ENCODE measurements at places on chromosomes 2 and 18.

GRCh38 chr2:37343537-37344434 lies 644 bp upstream of the QPCT start:
- DNase-seq: no peak

DNA sequence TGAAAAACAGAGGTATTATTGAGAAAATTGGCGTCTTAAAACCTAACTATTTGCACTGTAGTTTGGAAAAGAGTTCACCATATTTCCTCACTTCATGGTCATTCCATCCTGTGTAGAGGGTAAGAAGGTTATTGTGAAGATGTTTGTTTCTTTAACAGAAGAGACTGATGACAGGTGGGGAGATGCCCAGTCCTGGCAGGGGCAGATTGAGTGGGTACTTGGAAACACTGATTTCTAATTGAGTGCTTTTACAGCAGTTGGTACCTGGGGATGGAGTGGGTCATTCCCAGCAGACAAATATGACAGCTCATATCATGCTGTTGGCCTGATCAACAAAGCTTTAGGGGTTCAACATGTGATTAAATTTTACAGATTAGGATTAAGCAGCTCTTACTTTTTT lies 67.5 kb downstream of the MYOM1 start:
- no peak for DNase-seq

DNA sequence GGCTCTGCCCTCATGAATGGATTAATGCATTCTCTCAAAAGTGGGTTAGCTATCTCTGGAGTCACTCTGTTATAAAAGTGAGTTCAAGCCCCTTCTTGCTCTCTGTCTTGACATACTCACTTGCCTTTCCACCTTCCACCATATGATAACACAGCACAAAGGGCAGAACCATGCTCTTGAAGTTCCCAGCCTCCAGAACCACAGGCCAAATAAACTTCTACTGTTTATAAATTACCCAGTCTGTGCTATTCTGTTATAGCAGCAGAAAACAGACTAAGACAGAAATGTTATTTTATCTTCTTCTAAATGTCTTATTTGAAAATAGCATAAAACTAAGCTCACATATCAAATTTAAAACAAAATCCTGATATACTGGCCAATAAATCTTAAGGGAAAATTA lies 15.0 kb downstream of the RAB1A start:
- DNase-seq: no peak

- no peak for DNase-seq
These were observed 80.8 kb downstream of the NAT8 start for GRCh38 chr2:73561422-73561821.

DNA sequence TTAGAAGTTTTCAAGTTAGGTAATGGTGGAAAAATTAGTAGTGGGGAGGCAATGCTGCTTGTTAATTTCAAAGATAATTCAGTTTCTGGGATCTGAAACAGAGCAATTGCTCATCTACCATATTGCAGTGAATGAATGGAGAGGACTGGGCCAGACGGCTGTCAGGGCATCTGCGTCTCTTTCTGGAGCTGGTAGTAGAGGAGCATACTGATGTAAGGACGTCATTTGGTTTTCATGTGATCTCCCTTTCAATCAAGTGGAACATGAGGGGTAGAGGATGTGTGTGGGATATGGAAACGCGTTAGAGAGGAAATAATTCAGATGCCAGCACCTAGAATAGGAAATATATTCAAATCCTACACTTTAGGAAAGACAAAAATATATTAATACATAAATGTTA lies 490.3 kb downstream of the ADCYAP1 start:
- no peak for DNase-seq

DNA sequence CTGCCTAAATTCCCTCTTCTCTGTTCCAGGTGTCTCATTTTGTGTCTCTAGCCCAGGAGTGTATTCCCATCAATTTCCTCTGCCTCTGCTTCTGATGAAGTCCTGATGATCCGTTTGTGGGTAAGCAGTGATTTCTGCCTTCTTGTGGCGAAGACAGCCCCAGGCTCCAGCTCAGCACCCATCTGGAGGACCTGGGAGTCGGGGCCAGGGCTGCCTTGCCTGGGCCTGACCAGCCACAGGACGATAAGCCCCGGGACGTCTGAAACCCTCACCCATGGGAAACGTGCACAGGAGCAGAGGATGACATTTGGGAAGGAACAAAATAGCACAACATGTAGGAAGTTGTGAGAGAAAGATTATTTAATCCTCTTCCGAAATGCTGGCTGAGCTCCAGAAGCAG lies 206.9 kb downstream of the FBXO15 start:
- no peak for DNase-seq

DNA sequence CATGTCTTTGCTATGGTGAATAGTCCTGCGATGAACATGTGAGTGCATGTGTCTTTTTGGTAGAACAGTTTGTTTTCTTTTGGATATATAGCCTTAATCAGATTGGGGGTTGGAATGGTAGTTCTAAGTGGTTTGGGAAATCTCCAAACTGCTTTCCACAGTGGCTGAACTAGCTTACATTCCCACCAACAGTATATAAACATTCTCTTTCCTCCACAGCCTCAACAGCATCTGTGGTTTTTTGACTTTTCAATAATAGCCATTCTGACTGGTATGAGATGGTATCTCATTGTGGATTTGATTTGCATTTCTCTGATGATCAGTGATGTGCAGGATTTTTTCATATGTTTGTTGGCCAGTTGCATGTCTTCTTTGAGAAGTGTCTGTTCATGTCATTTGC lies 112.2 kb upstream of the SESTD1 start:
- no peak for DNase-seq

DNA sequence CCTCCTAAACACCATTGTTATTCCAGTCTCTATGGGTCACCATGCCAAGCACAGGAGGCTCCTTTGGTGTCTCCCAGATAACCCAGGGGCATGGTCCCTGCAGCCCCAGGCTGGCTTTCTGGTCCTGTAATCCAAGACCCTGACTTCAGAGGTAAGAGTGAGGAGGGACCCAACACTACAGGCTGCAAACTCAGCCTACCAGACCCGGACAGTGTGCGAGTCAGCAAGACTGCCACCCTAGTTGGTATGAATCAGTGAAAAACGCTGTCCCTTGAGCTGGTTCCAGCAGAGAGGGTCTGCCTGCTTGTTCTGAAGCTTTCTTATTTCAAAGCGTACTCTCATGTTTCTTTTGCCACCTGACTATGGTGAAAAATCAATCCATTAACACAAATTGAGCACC lies 47.6 kb upstream of the ZFP36L2 start:
- no peak for DNase-seq

DNA sequence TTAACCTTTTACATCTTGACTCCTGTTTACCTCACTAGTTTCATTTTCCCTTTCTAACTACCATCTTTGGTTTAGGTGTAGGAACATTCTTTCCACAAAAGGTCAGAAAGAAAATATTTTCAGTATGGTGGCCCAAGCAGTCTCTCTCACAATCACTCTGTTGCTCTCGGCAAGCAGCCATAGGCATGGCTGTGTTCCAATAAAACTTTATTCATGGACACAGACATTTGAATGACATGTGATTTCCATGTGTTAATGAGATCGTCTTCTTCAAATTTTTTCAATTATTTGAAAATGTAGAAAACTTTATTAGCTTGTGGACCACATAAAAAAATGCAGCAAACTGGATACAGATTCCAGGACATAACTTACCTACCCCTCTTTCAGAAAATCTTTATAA lies 109.7 kb upstream of the CNTNAP5 start:
- DNase-seq: no peak

DNA sequence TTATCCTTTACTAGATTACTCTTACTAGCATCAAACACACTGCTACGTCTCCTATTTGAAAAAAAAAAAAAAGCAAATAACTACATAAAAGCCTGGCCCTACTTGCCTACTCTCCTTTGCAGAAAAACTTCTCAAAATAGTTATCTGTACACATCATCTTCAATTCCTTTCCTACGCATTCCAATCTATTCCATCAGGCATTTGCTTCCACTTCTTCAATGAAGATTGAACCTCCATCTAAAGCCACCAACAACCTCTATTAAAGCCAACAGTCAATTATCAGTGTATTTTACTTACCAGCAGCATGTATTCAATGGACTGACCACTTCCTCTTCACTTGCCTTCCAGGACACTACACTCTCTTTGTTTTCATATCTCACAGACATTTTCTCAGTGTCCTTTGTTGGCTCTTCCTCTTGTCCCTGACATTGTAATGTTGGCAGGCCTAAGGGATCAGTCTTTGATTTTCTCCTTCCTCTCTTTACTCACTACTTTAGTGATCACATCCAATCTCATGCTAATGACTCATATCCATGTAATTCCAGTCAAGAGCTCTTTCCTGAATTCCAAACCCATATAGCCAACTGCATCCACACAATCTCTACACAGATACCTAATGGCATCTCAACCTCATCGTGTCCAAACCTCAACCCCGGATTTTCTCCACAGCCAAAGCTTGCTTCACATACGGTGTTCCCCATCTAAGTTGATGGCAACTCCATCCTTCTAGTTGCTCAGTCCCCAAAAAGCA lies 131.3 kb downstream of the CCDC148 start:
- no peak for DNase-seq

DNA sequence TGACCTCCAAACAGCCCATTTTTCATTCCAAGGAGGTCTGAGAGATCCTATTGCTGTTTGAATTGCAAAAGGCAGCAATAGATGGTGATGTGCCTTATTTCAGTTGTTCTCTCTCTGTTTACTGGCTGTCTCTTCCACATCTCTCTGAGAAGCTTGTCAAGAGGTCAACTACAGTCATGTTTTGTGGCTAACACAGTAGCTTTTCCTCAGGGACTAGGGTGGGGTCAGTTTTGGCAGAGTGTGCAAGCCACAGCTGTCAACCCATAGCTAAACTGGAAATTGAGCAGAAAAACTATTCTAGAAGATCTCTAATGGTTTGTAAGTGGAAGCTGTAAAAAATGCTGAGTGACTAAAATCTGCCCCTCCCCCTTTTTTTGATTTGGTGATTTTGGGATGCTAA lies 67.1 kb downstream of the DIS3L2 start:
- DNase-seq: no peak

- DNase-seq: no peak
These were observed 13.5 kb upstream of the CALCRL start for GRCh38 chr2:187461294-187462261.

GRCh38 chr2:84792856-84793522 lies 87.9 kb downstream of the TRABD2A start:
- DNase-seq: no peak

DNA sequence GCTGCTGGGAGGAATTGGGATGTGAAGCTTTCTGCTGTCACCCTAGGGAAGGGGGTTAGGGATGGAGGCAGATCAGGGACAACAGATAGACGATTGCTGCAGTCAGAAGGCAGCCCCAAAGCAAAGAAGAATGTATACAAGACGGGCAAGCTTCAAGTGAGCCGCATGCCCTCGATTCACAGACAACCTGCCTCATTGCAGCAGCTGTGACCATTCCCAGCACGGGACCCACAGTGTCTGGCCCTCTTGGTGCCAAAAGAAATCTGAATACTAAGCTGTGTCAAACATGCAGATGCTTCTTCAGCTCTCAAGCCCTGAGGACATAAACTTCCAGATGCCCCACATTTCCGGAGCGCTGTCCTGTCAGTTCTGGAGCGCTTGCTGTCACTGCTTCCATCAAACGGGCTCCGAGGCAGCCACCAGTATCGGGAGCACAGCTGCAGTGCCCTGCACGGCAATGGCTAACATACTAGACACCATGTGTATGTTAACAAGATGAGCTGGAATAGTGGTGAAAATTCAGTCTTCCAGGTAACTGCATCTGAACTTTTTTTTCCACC lies 33.8 kb downstream of the PRELID3A start:
- DNase-seq: no peak

GRCh38 chr18:60090170-60090569 lies 190.4 kb downstream of the PMAIP1 start:
- no peak for DNase-seq

- DNase-seq: no peak
These were observed 105.8 kb upstream of the UGP2 start for GRCh38 chr2:63735931-63736330.

DNA sequence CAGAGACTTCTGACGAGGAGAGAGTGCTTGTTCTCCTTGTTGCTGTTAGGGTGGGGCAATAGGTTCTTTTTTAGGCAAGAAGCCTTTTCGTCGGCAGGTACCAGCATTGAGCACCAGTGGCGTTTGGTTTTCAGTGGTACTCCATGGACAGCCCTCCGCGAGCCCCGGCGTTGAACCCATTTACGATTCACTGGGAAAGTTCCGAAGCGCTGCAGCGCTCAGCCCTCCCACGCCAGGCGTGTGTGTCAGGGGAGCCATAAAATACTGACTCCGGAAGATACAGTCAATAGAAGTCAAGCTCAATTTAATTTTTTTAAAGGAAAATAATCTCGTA lies 494 bp upstream of the ROCK1 start:
- no peak for DNase-seq

DNA sequence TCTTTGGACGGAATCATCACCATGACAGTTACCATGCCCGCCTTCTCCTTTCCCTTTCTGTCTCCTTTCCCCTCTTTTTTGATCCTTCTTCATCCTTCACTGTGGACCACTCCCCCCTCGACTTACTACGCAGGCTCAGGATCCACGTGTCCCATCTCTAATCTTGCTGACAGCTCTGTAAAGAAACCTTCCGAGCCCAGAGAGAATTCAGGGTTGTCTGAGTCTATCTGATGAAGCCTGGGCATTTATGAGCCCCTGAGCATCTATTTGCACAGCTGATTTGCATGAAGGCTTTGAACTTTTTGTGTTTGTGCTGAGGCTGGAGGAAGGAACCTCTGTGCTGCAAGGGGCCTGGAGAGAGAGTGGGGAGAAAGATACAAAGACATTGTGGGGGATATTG lies 50.7 kb downstream of the CIB4 start:
- no peak for DNase-seq

GRCh38 chr2:240991378-240992263 lies 6.8 kb upstream of the SNED1 start:
- DNase-seq: no peak

- no peak for DNase-seq
These were observed 19.5 kb downstream of the NXPH2 start for GRCh38 chr2:138760676-138761075.

DNA sequence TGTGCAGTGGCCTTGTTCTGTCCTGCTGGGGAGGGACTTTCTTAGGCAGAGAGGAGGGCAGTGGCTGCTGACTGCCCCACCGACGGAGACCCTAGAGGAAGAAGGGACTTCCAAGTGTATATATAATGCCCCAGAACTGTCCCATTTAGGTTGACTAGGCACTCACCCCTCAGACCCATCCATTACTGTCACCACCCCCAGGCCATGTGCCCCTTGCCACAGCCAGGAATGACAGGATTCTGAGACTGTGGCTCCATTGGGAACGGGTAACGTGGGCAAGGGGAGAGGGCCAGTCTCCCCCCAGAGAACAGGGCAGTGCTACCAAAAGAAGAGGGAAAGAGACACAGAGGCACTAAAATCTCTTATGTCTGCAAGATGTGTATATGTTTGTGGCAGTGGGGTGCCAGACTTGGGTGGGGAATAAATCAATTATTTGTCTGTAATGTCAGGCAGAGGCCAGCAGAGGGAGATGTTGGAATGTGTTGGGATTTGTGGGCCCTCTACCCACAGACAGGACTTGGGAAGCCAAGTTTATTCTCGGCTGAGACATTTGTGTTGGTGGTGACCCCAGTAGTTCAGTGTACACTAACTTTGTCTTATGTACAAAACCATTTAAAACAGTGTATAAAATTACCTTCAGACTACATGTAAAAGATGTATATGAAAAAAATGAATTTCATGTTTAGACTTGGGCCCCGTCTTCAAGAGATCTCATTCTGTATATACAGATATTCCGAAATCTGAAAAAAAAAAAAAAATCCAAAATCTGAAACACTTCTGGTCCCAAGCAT lies 24.0 kb upstream of the TMEM37 start:
- no peak for DNase-seq

GRCh38 chr18:24446953-24447538 lies 13.4 kb upstream of the HRH4 start:
- DNase-seq: no peak
